Stomach (tissue), 19 donors: ENCODE measurements at places on chromosomes 1 and 21. TPM values are rescaled to one million over a fixed set of nuclear protein-coding genes. Genes with fewer than 3 reads are reported as not detected.
A peak's percentile ranks its signal among the peaks of the same experiment; 100 is the strongest.

The UBL4B gene
- not detected for total RNA-seq

DNA sequence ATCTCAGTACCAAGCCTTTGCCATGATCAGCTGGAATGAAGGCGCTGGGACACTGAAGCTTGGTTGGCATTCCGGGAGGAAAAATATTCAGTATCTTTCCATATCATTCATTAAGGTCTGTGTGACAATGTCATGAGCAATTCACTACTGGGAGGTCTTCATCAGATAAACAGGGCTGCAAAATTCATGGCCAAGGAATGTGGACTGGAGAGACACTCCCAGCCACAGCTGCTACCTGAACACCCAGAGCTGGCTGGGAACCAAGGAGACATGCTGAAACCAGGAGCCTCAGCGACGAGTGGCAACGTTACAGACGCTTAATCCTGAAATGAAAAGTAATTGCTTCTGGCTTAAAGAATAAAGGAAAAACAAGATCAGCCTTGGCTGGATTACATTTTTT lies 30.6 kb upstream of the DDAH1 start:
- H3K36me3 ChIP-seq, result no peaks in the 10 kb centered on the region
- no peaks in the 10 kb centered on the region for H3K4me1 ChIP-seq
- DNase-seq, result peak; percentile 40
- H3K27ac ChIP-seq, result no peak overlapping the region
- H3K4me3 ChIP-seq, result no peak overlapping the region
- H3K27me3 ChIP-seq, result no peaks in the 10 kb centered on the region

The ANGPTL3 gene
- total RNA-seq, result not detected

- no peak overlapping the region for H3K27ac ChIP-seq
- no peaks in the 10 kb centered on the region for H3K36me3 ChIP-seq
- no peak overlapping the region for H3K4me3 ChIP-seq
- H3K4me1 ChIP-seq, result no peaks in the 10 kb centered on the region
- H3K27me3 ChIP-seq, result no peaks in the 10 kb centered on the region
Measured at GRCh38 chr1:104264521-104264920, 514.8 kb downstream of the AMY1C start.

The ITLN2 gene
- not detected for total RNA-seq

DNA sequence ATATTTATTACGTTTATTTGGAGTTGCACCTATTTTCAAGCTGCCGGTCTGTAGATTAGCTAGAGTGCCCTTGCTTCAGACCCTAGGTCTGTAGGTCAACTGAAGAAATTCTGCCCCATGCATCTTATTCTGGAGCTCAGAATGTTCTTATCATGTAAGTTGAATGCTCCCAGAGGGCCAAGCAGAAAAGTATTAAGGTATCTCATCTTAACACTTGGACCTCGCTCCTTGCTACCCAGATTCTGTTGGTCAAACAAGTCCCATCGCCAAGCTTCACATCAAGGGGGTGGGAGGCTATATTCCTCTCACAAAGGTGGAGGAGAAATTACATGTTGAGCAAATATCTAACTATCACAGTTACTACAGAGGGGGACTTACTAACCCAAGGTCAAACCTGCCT lies 187.7 kb downstream of the C1orf94 start:
- H3K36me3 ChIP-seq, result no peaks in the 10 kb centered on the region
- H3K27ac ChIP-seq, result no peak overlapping the region
- H3K4me1 ChIP-seq, result no peaks in the 10 kb centered on the region
- no peak overlapping the region for H3K4me3 ChIP-seq
- DNase-seq, result no peak

The LRRC8C gene
- total RNA-seq, result 4.5 TPM

The VPS13D gene
- total RNA-seq, result 76.5 TPM

GRCh38 chr1:185961664-185962063 lies 227.5 kb downstream of the HMCN1 start:
- peaks cover 5% of the 10 kb centered on the region for H3K4me1 ChIP-seq
- DNase-seq, result no peak
- no peak overlapping the region for H3K27ac ChIP-seq
- H3K27me3 ChIP-seq, result no peaks in the 10 kb centered on the region
- H3K4me3 ChIP-seq, result no peak overlapping the region
- no peaks in the 10 kb centered on the region for H3K36me3 ChIP-seq
